Kasumi-1 (cell line): ENCODE measurements at places on chromosomes 16 and 17.
A peak's percentile ranks its signal among the peaks of the same experiment; 100 is the strongest.

GRCh38 chr17:76972046-76972641 is 103.9 kb downstream of the MGAT5B start:
- DNase-seq: no peak

DNA sequence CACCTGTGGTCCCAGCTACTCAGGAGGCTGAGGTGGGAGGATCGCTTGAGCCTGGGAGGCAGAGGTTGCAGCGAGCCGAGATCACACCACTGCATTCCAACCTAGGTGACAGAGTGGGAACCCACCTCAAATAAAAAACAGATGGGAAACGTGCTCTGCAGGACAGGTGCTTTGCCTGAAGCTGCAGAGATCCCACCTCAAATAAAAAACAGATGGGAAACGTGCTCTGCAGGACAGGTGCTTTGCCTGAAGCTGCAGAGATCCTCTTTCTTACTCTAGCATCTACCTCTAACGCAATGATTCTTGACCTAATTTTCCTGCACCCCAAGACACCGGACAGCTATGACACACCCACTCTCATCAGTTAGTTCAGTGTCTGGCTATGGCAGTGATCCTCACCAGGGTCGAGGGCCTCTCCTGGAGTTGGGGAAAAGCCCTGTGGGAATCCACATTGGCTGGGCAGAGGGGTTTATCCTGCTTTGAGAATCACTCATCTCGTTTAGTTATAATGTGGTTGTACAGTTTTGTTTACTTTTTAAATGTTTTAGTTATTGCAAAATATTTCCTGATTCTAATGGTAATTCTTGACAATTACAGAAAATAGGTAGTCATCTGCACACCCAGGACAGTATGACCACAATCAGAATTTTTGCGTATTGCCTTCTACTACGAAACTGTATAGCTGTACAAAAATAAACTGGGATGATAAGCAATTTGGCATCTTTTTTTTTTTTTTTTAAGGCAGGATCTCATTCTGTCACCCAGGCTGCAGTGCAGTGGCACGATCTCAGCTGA is 11.4 kb downstream of the VPS53 start:
- DNase-seq: no peak

GRCh38 chr17:35046245-35046644 is 17.3 kb downstream of the RFFL start:
- no peak for DNase-seq

DNA sequence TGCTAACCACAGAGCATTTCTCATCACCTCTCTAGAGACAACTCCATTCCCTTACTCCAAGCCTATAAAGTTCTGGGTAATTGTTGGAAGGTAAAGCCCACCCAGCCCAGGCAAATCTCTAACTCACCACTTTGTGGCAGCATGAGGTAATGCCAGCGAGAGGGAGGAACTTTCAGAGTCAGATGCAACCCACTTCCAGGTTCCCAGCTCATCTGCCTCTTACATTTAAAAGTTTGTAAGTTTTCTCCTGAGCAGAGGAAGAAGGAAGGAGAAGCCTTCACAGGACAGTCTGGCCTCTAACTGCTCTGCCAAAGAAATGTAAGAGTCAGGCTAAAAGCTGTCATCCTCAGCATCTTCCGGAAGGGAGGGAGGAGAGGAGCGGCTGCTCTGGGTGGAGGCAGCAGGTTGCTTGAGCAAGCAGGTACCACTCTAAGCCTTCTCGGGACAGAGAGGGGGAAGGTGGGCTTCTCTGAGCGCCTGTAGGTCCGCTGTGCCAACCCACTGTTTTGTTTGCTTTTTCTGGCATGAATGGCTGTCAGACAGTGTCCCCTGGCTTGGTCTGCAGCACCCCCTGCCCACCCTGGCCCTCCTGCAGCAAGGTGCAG is 1.0 kb downstream of the ZNF319 start:
- DNase-seq: peak; percentile 49

GRCh38 chr17:68356520-68356919 is 65.2 kb downstream of the ARSG start:
- DNase-seq: peak; percentile 96

DNA sequence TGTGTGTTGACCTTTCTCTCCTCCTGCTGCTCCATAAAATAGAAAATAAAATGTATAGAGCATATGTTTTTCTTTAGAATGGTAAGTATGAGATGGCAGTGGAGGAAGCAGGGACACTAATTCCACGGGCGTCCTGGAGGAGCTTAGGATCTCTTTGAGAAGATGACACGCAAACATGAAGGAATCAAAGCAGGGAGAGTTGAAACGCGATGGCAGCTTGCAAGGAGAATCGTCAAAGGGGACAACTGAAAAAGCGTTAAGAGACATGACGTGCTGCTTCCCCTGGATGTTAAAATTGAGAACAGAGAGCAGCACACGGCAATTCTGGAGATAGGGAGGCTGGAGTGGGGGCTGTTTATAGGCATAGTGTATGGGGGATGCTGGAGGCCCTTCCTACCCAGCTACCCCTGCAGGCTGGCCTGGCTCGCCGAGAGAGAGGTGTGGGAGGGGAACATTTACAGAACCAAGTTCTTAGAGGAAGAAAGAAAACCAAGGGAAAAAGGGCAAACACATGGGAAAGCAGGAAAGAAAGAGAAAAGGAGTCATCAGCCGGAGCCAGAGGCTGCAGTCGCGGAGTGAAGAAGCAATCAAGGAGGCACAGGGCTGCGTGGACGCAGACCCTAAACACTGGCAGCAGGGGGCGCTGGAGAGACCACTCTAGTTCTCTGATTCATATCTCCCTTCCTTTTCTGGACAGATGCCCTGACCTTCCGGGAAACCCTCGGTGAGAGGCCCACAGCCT is 55.8 kb downstream of the MYH13 start:
- DNase-seq: peak; percentile 0

- no peak for DNase-seq
These were observed 57.2 kb downstream of the NUP93 start for GRCh38 chr16:56787167-56787566.

DNA sequence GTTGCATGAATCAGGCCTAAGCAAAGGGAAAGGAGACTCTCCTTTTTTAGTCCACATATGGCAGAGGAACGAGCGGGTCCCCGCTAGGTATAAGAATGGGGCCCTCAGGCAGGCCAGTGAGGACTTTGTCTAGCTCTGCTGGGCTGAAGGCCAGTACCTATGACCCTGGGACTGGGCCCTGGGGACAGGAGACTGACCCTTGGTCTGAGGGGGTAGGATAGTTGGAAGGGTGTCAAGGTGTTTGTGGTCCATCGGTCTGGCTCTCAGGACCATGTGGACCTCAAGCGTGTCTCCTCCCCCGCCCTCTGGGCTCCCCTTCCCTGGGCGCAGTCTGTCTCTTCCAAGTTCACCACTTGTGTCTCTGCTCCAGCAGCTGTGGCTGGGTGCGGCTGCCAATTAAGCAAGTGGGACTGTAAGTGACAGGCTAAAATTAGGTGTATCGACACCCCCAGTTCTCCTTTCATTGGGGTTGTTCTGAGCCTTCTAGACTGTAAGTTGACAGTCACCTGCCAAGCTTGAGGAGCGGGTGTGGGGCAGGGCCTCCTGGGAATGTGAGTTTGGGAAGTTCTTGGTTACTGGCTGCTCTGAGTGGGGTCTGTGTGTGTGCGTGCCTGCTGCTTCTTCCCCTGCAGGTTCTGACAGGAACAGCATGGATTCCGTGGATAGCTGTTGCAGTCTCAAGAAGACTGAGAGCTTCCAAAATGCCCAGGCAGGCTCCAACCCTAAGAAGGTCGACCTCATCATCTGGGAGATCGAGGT is 24.5 kb downstream of the AKAP1 start:
- DNase-seq: no peak

DNA sequence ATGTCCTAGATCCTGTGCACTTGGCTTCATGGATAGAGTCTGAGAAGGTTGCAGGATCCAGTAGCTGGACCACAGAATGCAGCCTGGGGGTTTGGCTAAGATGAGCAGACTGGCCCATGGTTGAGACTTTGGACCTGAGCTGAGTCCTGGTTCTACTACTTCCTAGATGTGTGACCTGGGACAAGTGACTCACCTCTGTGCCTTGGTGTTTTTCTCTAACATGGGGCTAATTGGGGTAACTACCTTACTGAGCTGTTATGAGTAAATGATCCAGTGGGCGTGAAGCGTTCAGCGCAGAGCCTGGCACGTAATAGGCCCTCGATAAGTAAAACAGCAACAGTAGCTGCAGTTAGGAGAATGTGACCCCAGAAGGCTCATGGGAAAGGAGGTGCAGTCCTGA is 38.8 kb downstream of the SNX20 start:
- no peak for DNase-seq

GRCh38 chr16:51267681-51268080 is 116.6 kb upstream of the SALL1 start:
- DNase-seq: no peak

GRCh38 chr17:1108765-1109605 is 70.8 kb downstream of the ABR start:
- DNase-seq: no peak

GRCh38 chr17:82775001-82775823 is 23.3 kb downstream of the TBCD start:
- peak; percentile 41 for DNase-seq

- DNase-seq: peak; percentile 20
These were observed 8.1 kb upstream of the TIMP2 start for GRCh38 chr17:78933025-78933958.

DNA sequence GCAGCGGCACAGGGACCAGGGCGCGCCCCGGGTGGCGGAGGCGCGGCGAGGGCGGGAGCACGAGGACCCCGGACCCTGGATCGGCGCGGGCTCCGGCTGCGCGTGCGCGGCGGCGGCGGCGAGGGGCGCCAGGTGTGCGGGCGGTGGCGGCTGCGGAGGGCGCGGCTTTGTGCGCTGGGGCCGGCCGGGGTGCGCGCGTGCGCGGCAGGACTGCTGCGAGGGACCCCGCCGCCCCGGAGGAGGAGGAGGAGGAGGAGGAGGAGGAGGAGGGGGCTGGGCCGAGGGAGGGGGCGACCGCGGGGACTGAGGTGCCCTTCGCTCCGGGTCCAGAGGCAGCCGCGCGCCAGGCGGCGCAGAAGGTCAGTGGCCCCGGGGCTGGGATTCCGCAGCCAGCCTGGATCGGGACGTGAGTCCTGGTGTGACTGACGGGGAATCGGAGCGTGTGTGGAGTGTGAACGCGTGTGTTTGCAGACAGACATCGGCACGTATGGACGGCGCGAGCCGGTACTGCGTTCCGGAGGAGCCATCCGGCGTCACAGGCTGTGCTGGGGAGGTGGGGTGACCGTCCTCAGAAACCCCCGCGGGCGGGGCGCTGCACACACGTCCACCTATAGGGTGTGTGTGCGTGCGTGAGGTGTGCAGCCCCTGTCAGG is 19.5 kb upstream of the RAP1GAP2 start:
- DNase-seq: no peak

DNA sequence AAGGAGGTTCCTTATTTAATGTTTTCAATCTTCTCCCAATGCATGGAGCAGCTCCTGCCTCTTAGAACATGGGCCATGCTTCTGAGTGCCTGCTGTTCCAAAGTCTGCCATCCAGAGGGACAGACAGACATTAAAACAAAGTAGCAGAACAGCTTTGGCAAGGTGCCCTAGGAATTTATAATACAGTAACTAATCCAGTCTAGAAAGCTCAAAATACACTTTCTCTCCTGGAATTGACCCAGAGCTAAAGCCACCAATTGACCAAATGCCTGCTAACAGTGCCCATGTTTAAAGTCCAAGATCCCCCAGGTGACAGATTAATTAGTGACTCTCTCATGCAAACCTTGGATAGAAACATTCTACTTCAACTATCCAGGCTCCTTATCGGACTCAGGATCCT is 11.1 kb upstream of the CHRNE start:
- no peak for DNase-seq

GRCh38 chr16:72430121-72430520 is 258.2 kb upstream of the PMFBP1 start:
- DNase-seq: no peak

DNA sequence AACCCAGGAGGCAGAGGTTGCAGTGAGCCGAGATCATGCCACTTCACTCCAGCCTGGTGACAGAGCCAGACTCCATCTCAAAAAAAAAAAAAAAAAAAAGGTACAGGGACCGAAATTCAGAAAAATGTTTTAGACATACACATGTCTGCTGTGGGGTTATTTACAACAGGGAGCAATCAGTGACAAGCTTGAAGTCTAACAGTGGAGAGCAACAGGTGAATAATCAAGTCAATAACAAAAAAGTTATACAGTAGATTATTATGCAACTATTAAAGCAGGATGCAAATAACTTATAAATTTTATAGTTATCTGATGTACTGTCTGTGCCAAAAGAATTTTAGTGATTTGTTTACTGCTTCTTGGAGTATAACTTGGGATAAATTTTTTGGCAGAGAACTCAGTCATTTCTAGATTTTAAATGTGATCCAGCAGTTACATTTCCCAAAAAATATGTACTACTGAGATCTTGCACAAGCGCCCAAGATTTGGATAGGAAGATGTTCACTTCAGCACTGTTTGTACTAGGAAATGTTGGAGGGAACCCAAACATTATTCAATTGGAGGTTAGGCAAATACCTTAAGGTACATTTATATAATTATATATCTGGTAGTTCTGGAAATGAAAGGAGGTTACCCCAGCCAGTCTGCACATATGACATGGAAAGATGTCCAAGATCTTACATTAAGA is 34.1 kb downstream of the EEF2K start:
- no peak for DNase-seq

- no peak for DNase-seq
These were observed 184.2 kb downstream of the COPRS start for GRCh38 chr17:31674717-31675349.

DNA sequence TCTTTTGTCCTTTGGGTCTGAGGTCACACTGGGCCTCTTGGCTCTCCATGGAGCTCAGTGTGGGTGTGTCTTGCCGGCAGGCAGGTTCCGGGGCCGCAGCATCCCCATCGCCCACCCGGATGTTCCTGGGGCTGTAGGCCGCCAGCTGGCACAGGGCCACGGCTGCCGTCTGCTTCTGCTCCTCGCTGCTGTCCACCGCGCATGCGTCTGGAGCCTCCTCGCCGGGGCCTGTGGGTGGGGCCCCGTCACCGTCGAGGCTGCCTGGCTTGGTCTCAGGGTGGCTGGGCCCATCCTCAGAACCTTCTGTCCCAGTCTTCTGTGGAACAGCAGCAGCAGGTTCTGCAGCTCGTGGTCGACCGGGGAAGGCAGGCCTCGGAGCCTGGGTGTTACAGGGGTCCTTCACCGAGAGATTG is 9.6 kb downstream of the ZNF750 start:
- DNase-seq: no peak

DNA sequence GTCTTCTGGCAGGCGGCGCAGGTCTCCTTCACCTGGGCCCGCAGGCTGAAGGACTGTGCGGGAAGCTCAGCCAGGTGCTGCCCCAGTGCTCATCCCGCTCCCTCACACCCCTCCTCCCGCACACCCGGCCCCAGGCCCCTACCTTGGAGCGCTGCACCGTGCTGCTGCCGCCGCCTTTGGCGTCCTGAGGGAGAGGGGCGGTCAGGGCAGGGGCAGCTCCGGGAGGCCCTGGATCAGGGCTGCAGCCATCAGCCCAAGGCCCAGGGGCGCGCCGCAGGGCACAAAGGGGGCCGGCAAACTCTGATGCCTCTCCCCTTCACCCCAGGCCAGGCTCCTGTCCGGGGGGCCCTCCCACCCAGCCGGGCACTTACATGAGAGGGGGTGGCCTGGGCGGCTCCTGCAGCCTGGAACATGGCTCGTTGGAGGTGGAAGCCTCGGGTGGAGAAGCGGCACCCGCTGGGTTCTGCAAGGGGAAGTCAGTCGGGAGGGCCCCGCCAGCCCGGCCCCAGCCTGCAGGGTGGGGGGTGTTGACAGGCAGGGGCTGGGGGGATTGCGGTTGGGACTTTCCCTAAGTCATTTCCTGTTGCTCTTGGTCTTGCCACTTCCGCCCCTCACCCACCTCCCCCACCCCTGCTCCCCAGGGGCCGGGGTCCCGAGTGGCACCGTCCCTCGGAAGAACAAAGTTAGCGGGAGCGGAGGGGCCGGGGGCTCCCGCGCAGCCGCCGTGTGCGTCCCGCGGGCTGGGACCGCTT is 863 bp downstream of the LIMD2 start:
- peak; percentile 95 for DNase-seq
